NCI-H2081 (cell line): ENCODE measurements at places on chromosomes 2 and 18.

DNA sequence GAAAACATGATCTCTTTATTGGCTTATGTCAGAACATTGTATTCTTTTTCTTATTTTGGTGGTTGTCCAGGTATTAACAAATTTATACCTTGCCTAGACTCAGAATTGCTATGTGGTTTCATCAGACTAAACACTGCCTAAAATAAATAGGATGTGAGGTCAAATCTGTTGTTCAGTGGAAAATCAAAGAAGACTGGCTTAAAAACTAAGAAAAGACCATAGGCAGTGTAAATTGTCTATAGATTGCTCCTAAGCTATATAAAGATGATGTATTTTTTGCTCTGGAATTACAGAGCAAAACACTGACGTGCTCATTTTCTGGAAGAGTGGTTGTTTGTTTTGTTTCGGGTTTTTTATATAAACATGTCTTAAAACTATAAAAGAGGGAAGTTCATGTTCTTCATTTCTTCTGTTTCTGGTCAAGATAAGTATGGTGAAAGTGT lies 266.0 kb downstream of the ALPK2 start:
- no peak for DNase-seq

- no peak for DNase-seq
These were observed 9.8 kb upstream of the RAB17 start for GRCh38 chr2:237600205-237600846.

DNA sequence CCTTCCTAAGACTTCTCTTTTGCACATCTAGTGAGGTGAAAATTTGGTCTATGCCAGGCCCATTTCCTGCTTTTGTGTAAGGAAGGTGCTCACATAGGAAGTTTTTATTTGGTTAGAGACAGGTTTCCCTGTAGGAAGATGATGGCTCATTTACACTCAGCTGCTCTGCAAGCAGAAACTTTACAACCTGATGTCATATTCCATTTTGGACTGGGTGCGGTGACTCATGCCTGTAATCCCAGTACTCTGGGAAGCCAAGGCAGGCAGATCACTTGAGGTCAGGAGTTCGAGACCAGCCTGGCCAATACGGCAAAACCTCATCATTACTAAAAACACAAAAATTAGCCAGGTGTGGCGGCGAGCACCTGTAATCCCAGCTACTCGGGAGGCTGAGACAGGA lies 35.8 kb downstream of the CASP10 start:
- no peak for DNase-seq

GRCh38 chr2:111919794-111920608 lies 21.6 kb downstream of the MERTK start:
- no peak for DNase-seq

DNA sequence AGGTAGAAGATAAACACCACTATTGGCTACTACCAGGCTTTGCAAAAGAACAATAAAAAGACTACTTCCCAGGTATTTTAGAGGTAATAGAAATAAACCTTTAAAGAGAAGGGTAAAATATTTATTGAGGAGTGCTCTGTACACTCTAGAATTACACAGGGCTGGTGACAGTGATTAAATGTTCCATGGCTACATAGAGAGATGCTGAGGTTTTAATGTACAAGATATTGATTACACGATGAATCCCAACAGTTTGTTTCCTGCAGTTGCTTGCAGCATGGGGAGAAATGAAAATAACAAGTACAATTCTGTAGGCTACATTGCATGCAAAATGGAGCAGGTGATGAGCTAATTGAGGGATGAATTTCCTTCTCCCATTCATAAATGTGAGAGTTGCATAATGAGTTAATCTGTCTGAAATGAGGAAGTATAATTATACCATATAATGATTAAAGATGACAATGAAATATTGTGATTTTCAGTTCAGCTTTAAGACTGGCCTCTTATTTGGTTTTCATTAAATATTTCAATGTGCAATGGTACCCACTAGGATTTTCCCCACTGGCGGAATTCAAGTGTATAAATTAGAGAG lies 266.1 kb downstream of the SOCS6 start:
- DNase-seq: peak; percentile 90

DNA sequence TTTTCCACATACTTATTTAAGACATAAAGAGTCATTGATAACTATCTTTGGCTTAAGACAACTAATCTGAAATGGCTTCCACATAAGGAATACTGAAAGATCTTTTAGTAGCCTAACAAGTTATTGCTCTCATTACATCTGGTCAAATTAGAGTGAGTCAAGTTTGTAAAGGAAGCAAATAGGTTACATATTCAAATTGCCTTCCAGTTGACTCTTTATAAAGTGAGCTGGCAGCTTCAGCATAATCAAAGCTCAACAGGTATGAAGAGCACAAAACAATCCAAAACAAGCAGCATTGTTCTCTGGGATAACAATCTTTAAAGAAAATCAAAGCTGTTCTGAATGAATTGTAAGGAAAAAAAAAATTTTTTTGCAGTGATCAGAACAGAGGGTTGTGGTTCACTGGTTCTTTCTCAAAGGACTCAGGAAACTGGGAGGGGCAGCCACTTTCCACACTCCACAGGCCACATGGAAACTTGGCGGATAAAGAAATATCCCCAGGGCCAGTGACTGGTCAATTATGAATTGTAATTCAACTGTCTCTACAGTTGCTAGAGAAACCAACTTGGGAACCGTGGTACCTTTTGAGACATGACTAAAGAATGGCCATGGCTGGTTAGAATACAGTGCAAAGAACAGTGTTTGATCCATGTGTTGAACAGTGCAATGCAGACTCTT lies 369.3 kb upstream of the KCNH7 start:
- no peak for DNase-seq

DNA sequence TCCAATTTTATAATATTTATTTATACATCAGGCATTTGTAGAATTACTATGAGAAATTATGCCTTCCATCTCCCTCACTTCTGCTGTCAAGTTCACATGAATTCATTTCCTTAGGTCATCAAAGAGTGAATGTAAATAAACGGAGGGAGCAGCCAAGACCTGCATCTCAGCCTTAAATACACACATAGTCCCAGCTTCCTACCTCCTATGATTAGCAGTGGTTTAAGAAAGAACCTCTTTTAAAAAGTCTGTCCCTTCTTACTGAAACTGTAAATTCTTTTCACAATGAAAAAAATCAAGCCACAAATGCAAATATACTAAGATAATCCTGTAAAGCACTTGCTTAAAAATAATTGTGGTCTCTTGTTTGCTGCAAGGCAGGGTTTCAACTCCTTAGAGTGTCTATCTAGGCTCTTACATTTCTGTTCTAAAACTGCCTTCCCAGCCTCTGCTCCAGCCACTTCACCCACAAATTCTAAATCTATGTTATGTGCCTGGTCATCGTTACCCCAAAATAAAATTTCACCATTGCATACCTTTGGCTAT lies 532.7 kb upstream of the FSHR start:
- no peak for DNase-seq

DNA sequence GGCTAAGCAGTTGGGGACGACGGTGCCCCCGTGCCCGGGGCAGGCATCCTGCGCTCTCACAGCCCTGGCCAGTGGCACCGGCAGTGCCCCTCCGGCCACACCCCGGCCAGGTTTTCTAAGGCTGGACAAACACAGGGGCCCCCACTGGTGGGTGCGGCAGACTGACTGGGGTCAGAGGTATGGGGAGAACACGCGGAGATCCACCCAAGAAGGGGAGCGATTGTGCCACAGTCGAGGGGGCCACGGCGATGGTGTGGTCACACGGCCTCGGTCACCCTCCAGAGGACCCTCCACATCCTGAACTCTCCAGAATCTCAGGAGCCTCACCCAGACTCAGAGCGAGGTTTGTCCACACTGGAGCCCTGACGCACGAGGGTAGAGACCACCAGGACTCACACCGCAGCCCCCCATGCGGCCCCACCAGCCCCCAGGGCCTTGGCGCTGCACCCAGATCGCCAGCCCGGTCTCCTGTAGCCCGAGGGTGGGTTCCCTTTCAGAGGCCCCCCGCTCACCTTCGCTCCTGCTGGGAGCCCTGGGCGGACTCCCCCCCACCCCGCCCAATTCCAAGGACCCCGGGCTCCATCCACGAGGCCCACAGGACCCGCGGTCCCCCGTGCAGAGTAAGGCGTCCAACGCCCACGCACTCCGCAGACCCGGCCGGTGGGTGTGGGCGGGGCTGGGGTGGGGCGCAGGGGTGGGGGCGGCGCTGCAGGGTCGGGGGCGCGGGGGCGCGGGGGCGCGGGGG lies 15.2 kb downstream of the PDCD1 start:
- DNase-seq: no peak

DNA sequence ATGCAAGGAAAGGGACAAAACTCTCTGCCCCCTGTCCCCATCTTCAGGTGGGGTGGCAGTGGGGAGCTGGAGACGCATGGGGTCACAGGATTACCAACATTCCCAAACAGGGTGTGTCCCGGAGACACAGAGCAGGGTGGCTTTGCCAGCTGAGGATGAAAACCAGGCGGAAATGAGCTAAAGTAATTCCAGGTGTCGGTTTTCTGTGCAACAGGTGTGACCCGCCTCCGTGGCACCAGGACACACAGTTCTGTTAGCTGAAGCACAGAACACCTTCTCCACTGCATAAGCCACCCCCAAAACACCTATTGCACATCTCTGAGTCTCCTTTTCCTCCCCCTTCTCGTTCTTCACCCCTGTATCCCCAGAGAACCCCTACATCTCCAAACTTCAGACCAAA lies 122.7 kb upstream of the GLI2 start:
- no peak for DNase-seq

- DNase-seq: no peak
These were observed 217.7 kb downstream of the ZBTB7C start for GRCh38 chr18:48191494-48191893.
